ENCODE measurements at places on chromosomes 6 and 20.

DNA sequence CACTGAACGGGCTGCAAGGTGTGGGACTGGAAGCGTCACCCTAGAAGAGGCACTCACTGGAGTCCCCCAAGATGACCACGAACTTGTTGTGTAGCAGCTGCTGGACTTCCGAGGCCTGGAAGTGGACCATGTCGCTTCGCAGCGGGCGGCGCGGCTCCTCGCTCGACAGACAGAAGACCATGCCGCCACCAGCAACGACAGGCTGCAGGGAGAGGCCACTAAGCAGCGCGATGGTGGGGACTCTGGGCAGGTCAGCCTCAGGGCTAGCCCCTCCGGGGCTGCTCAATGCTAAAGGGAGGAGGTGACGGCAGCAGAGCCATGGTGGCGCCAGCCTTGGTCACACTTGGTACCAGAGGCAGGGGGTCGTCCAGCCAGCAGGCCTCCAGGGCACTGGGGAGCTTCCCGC lies 720 bp downstream of the PCED1A start:
- DNase-seq, result no peak

GRCh38 chr20:63809856-63810255 lies 21.2 kb downstream of the ZBTB46 start:
- DNase-seq, result no peak

- DNase-seq, result peak; percentile 21
These were observed 31.5 kb downstream of the CFAP61 start for GRCh38 chr20:20083807-20084206.

DNA sequence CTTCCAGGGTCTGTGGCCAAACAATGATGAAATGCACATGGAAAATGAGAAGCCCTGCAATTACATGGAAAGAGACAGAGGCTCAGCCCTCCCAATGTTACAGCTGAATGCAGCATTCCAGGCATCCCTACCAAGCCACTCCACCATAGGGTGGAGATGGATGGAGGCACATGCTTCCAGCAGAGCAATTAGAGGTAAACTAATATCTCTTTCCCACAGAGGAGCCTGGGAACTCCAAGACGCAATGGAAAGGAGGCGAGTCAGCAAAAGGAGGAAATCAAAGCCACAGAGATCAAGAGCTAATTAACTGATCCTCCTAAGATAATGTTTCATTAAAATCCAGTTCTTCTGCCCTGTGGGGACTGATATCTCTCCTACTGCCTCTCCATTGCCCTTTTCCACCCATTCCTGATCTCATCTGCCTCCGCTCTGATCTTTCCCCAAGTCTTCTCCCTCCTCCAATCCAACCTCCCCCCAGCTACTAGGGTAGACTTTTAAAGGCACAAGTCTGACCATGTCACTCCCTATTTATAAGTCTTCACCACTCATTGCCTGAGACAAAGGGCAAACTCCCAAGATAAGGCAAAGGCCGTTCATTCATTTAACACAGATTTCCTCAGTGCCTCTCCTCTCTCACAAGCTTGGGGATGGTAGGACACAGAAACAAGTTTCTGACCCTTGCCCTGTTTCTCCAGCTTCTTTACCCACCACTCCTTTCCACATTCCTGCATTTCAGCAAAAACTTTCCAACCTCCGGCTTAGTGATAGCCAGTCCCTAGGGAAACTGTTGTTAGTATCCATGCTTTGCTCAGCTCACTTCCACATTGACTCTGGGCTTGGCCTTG lies 14.3 kb upstream of the KCNB1 start:
- DNase-seq, result no peak

- no peak for DNase-seq
These were observed 159.3 kb upstream of the CENPW start for GRCh38 chr6:126180585-126180984.
